ENCODE measurements at places on chromosomes 7 and 10.

- no peak for DNase-seq
Observed at GRCh38 chr10:32964270-32964669, 6.2 kb upstream of the ITGB1 start.

GRCh38 chr10:43090188-43090587 lies 13.3 kb downstream of the RET start:
- DNase-seq, result no peak

DNA sequence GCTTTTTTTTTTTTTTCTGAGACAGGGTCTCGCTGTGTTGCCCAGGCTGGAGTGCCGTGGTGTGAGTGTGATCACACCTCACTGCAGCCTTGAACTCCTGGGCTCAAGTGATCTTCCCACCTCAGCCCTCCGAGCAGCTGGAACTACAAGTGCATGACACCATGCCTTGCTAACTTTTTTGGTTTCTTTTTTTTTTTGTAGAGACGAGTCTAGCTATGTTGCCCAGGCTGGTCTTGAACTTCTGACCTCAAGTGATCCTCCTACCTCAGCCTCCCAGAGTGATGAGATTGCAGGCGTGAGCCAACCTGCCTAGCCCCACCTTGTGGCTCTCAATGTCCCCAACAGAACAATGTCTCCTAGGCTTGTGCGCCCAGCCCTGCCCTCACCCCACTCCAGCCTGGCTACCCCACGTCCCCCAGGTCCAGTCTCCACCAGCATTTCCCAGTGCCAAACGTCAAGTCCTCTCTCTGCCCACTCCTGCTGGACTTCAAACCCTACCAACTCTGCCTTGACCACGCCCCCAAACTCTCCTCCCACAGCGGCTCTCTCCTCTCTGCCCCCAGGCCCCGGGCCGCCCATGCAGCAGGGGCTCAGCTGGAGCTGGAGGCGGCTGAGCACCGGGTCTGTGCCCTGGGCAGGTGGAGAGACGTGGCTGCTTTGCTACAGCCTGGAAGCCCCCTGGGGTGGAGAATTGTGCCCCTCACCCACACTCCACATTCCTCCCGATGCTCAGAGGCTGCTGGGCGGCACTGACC lies 18.9 kb downstream of the BHLHA15 start:
- no peak for DNase-seq

GRCh38 chr10:133150226-133150625 lies 9.8 kb upstream of the KNDC1 start:
- no peak for DNase-seq

- peak; percentile 28 for DNase-seq
Observed at GRCh38 chr7:46352004-46352954, 431.2 kb upstream of the IGFBP3 start.

DNA sequence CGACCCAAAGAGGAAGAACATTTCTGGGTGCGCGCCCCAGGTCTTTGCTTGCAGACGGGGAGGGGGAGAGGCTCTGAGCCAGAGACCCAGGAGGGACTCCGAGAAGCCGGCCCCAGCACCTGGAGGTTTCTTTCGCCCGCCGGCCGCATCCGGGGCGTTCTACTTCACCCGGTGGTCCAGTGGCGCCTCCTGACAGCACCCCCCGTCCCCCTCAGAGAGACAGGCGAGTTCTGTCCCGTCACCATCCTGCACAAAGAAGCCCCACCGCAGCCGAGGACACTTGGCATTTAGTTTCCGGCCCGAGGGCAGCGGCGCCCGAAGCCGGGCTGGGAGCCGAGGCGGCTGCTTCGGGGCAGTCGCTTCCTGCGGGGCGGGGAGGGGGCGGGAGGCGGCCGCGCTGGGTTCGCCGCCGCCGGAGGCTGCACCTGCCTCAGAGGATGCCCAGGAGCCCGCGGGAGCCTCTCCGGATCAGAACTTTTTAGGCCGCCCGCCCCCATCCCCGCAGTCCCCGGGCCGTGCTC lies at the start of gene TMEM178B:
TSS of gene TMEM178B (plus strand) at position 424 of the 521 bp plus-strand sequence.
- DNase-seq, result no peak

- no peak for DNase-seq
Observed at GRCh38 chr7:149724661-149725425, 48.5 kb downstream of the ZNF467 start.

DNA sequence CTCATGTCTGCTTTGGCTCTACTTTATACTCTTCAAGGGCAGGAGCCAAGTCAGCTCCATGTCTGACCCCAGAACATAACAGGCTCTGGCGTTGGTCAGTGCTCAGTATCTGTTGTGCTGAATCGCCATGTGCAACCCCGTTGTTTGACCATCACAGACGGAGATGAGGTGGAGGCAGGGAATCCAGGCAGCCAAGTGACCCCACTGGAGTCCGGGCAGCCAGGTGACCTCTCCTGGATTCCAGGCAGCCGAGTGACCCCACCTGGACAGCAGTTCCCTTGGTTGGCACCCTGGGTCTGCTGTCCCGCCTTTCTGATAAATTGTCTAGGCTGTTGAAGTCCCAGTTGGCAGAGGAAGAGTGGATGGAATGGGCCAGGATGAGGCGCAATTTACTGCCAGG lies 232.2 kb downstream of the TCERG1L start:
- no peak for DNase-seq

- no peak for DNase-seq
Observed at GRCh38 chr10:124323806-124324205, 94.9 kb downstream of the OAT start.

GRCh38 chr7:123562121-123562520 lies 4.5 kb upstream of the NDUFA5 start:
- DNase-seq, result no peak

- DNase-seq, result no peak
Observed at GRCh38 chr10:42888504-42889095, 106.0 kb downstream of the BMS1 start.

- DNase-seq, result no peak
Observed at GRCh38 chr10:6279540-6280267, 77.0 kb downstream of the PFKFB3 start.

GRCh38 chr10:88616250-88616977 lies 29.9 kb downstream of the LIPJ start:
- DNase-seq, result no peak

DNA sequence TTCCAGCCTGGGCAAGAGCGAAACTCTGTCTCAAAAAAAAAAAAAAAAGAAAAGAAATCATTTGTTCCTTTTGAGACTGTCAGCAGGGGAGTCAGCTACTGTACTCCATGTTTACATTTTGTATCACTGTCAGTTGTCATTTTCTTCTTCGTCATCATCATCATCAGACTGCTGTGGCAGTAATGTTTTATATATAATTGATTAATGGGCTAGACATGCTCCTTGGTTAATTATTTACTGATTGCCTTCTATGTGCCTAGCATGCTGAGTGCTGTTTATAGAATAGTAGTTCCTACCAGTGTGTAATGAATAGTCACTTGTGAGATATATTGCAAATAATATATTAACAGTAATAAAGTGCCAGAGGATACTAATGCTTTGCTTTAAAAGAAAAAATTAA lies 50.5 kb downstream of the VCL start:
- no peak for DNase-seq

DNA sequence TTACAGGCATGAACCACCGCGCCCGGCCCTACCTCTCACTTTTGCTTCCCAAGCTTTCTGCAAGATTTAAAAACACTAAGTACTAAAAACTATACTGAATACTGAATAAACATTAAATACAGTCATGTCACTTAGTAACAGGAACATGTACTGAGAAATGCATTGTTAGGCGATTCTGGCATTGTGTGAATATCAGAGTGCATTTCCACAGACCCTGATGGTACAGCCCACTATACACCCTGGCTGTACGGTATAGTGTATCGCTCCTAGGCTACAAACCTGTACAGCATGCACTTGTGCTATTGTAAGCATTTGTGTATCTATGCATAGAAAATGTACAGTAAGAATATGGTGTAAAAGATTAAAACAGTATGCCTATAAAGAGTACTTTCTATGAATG lies 29.1 kb downstream of the PDIA4 start:
- DNase-seq, result no peak

GRCh38 chr7:147775516-147776284 lies 814.9 kb upstream of the C7orf33 start:
- no peak for DNase-seq

GRCh38 chr10:44394696-44395381 lies 9.9 kb upstream of the CXCL12 start:
- DNase-seq, result no peak

GRCh38 chr7:49775949-49776443 lies 2.6 kb downstream of the VWC2 start:
- no peak for DNase-seq

GRCh38 chr10:35426657-35427056 lies 90.3 kb downstream of the CCNY start:
- no peak for DNase-seq

- DNase-seq, result no peak
Observed at GRCh38 chr7:149050941-149051340, 22.6 kb upstream of the PDIA4 start.

- peak; percentile 6 for DNase-seq
Observed at GRCh38 chr10:20858292-20859124, 38.6 kb downstream of the NEBL start.

GRCh38 chr7:157560710-157561522 lies 224.1 kb downstream of the DNAJB6 start:
- DNase-seq, result no peak

DNA sequence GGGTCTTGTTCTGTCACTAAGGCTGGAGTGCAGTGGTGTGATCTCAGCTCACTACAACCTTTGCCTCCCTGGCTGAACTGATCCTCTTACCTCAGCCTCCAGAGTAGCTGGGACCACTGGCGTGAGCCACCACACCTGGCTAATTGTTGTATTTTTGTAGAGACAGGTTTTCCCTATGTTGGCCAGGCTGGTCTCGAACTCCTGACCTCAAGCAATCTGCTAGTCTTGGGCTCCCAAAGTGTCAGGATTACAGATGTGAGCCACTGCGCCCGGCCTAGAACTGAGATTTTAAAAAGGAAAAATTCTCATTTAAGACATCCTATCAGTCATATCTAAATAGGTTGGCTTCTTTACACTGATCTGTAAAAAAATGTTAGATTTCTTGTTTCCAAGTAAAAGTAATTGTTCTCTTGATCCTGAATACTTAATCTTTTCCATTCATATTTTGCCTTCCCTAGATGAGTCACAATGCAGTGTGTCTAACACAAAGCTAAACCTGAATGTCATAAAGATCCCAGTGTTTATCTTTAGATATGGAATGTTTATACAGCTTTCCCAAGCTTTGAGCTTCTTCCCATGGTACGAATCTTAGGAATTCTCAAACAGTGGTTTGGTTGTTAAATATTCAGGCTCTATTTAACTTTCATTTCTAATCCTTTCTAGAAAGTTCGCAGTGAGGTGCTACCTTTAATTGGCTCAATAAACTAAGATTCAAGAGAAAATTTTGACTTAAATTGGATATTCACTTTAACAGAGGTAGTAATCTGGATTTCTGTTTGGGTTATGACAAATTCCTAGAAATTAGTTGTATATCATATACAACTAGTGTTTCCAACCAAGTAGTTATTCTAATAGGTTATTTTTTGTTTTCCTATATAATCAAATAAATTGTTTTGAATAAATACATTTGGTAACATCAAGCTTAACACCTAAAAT lies 12.1 kb upstream of the LAMB1 start:
- DNase-seq, result no peak

- DNase-seq, result no peak
Observed at GRCh38 chr7:45699726-45700390, 125.7 kb downstream of the ADCY1 start.

DNA sequence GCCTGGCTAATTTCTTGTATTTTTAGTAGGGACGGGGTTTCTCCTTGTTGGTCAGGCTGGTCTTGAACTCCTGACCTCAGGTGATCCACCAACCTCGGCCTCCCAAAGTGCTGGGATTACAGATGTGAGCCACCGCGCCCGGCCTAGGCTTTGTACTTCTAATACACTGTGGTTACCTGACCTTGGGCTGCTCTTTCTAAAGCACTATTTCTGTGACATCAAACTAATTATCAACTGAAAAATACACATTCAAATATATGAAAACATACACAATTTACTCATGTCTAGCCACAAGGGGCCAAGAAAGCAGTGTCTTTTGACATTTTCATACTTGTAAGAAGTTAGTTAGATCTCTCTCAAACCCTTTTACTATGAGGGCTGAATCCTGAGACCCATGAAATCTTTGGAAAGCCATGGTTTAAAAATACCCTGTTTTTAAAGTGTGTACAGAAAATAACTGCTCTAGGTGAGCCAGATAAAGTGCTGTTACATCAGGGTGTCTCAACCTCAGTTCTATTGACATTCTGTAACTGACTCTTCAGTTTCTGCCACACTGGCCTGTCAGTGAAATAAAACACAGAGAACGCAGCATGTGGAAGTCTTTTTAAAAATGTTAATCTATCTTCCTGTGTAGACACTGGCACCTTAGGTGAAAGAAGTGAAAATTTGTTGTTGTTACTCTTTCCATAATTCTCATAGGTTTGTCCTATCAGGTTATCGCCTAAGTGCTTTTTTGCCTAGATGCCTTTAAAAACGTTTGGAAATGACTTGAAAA lies 58.8 kb downstream of the CREM start:
- no peak for DNase-seq

DNA sequence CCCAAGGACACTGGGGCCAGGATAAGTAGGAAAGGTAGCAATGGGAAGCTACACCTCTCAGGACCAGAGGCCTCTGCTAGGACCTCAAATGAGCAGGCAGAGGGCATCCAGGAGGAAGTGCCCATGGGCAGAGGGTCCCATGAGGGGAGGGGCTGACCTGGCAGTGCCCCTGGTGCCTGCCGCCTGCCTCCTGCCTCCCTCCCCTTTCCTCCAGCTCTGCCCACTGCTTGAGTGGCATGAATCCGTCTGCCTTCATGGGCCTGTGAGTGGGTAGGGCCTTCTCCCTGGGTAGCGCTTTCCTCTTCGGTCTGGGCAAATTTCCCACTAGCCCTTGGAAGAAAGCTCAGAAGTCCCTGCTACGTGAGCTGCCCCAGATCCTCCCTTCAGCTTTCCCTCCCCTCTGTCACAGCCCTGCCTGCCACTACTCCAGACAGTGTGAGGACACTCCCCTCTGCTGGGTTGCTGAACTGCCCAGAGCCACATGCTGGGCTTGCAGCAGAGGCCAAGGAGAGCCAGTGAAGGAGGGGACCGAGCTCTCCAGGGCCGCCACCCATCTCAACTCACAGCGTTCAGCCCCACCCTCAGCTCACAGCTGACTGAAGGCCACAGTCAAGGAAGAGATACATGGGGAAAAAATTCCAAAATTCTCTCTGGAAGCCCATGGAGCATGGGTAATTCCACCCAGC lies 141.4 kb downstream of the ARHGAP22 start:
- peak; percentile 68 for DNase-seq

DNA sequence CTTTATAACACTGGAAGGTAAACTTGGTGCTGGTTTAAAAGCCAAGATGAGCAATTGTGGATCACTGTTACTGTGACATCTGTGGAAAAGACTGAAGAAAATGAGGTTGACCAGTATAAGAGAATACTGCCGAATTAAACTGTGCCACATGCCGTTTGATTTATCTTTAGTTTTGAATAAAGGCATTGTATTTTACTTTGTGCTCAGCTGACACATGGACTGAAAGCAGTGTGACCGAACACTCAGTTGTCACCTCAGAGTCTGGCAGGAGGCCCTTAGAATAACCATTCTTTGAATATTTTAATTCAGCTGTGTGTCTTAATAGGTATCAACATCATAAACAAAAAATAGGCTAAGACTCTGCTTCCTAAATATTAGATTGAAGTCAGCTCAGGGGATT lies 133.7 kb upstream of the GJD4 start:
- no peak for DNase-seq

GRCh38 chr10:78900715-78901430 lies 167.9 kb upstream of the ZMIZ1 start:
- DNase-seq, result no peak

All from erythroblast (primary cell).